ENCODE measurements at places on chromosomes 7 and 10.

GRCh38 chr7:151592868-151593486 lies 73.3 kb upstream of the RHEB start:
- H3K4me1 ChIP-seq, result no peaks in the 10 kb centered on the region
- H3K36me3 ChIP-seq, result no peaks in the 10 kb centered on the region
- DNase-seq, result no peak
- H3K27me3 ChIP-seq, result no peaks in the 10 kb centered on the region

DNA sequence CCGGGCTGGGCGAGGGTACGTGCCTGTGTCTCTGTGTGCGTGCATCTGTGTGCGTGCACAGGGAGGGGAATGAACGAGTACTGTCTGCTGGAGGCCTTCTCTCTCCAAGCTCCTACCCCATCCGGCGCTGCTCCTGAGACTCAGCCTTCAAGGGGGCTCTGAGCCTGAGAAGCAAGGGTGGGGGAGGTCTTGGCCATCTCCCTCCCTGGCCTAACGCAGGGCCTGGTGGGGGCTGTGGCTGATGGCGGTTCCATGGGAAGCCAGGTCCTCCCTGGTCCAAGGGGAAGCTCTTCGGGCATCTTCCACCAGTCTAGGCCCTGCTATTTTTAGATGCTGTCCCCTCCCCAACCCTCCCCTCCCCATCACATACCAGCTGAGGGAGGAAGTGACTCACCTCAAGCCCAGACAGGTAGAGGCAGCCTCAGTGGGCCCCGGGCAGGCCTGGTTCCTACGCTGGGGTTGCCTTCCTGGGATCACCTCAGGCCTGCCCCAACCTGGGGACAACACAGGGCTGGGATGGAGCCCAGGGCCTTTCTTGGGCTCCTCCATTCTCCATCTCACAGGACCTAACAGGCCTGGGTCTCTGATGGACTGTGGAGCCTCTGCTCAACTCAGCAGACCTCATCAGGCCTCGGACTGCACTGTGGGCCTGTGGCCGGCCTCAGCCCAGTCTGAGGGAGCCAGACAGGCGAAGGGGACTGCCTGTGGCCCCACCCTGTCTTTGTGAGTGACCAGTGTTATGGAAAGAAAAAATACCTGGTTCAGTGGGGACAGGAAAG lies 32.2 kb downstream of the DNAJB12 start:
- H3K4me1 ChIP-seq, result peaks cover 13% of the 10 kb centered on the region
- no peak overlapping the region for H3K4me3 ChIP-seq
- no peaks in the 10 kb centered on the region for H3K36me3 ChIP-seq
- DNase-seq, result peak; percentile 76
- peak overlapping the region; percentile 85 for H3K27ac ChIP-seq

GRCh38 chr10:73368238-73368637 lies 9.6 kb upstream of the CFAP70 start:
- H3K36me3 ChIP-seq, result no peaks in the 10 kb centered on the region
- H3K4me3 ChIP-seq, result no peak overlapping the region
- DNase-seq, result no peak
- no peak overlapping the region for H3K27ac ChIP-seq
- no peaks in the 10 kb centered on the region for H3K27me3 ChIP-seq
- H3K4me1 ChIP-seq, result no peaks in the 10 kb centered on the region

- no peak overlapping the region for H3K4me3 ChIP-seq
- H3K27me3 ChIP-seq, result no peaks in the 10 kb centered on the region
- no peak for DNase-seq
- no peaks in the 10 kb centered on the region for H3K4me1 ChIP-seq
Observed at GRCh38 chr10:21265622-21266021, 259.9 kb downstream of the SKIDA1 start.

DNA sequence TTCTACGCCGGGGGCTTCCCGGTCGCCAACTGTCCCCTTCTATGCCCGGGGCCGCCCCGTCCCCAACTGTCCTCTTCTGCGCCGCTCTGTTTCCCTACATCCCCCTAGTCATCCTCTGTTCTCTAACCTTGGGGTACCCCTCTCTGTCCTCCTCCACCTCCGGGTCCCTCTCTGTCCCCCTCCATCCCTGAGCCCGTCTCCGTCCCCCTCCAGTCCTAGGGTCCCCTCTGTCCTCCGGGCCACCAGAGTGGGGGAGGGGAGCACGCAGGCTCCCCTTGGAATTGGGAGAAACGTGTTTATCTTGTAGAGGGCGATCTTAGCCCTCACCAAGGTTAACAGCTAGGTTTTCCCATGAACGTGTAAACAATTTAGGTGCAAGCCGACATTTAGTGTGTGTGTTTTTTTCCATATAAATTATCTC lies 852 bp upstream of the KLF6 start:
- H3K36me3 ChIP-seq, result peaks cover 10% of the 10 kb centered on the region
- peaks cover 11% of the 10 kb centered on the region for H3K4me1 ChIP-seq
- peak overlapping the region; percentile 98 for H3K27ac ChIP-seq

DNA sequence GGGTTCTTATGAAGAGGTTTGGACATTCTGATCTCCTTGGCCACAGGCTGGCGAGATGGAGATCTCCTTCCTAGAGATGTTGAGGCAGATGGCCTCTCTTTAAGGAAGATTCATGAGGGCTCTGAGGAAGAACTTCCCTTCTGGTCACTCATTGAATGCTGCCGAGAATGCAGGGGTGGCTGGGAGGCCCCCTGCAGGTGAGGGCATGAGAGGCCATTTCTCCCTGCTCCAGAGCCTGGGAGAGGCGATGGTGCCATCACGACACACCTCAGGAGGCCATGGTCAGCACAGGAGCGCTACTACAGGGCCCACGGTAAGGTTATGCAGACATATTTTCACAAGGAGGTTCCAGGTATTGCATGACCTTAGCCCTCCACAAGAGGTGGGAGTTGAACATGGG lies 40.2 kb downstream of the CXCL12 start:
- no peak overlapping the region for H3K4me3 ChIP-seq
- H3K4me1 ChIP-seq, result no peaks in the 10 kb centered on the region

- peaks cover 9% of the 10 kb centered on the region for H3K4me1 ChIP-seq
- H3K27ac ChIP-seq, result no peak overlapping the region
- no peak overlapping the region for H3K4me3 ChIP-seq
- no peak for DNase-seq
Observed at GRCh38 chr10:5490698-5491464, 8.5 kb downstream of the CALML5 start.

- H3K4me3 ChIP-seq, result no peak overlapping the region
- no peaks in the 10 kb centered on the region for H3K27me3 ChIP-seq
- no peaks in the 10 kb centered on the region for H3K4me1 ChIP-seq
- DNase-seq, result no peak
- H3K27ac ChIP-seq, result no peak overlapping the region
- H3K36me3 ChIP-seq, result no peaks in the 10 kb centered on the region
Observed at GRCh38 chr10:129878835-129879234, 85.2 kb downstream of the EBF3 start.

GRCh38 chr7:25103773-25104172 lies 21.3 kb downstream of the CYCS start:
- H3K27me3 ChIP-seq, result no peaks in the 10 kb centered on the region
- H3K36me3 ChIP-seq, result no peaks in the 10 kb centered on the region
- no peak overlapping the region for H3K4me3 ChIP-seq
- no peaks in the 10 kb centered on the region for H3K4me1 ChIP-seq

GRCh38 chr10:125991392-125991791 lies 95.0 kb downstream of the FANK1 start:
- peaks cover 1% of the 10 kb centered on the region for H3K4me1 ChIP-seq
- H3K36me3 ChIP-seq, result no peaks in the 10 kb centered on the region
- DNase-seq, result no peak
- H3K4me3 ChIP-seq, result no peak overlapping the region

- H3K36me3 ChIP-seq, result no peaks in the 10 kb centered on the region
- DNase-seq, result peak; percentile 37
- no peaks in the 10 kb centered on the region for H3K27me3 ChIP-seq
- H3K4me3 ChIP-seq, result no peak overlapping the region
- H3K27ac ChIP-seq, result no peak overlapping the region
Observed at GRCh38 chr10:14736600-14737081, 38.1 kb downstream of the FAM107B start.

DNA sequence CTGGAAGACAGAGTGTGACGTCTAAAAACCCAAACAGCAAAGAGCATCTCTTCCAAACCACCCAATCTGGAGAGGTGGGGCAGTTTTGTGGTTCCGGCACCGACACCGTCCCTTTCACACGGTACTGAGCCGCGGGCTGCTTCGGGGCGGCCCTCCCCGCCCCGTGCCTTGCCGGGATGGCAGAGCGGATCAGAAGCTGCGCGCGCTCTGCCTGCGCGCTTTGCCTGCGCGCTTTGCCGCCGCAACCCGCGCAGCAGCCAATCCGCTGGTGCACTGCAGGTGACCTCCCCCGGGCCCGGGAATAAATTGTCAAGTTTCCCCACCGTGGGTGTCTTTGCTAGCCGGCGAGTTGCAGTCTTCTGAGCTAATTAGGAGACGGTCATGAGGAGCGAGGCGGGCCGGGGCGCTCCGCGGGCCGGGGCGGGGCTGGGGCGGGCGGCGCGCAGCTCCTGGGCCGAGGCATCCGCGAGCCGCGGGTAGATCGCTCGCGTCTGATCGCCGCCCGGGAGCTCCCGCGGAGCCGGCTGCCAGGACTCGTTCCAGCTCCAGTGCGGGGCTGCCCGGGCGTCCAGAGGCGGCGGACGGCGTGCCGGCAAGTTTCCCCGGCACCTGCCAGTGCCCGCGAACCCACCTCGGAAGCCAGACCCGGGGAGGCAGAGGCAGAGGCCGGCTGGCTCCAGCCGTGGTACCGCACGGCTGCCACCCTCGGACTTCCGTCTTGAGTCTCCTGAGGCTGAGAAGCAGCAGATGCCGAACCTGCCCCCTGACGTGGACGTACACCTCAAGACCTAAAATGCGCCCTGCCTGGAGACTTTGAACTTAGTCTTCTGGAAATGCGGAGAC lies 536.0 kb upstream of the GALNT17 start:
- no peaks in the 10 kb centered on the region for H3K36me3 ChIP-seq
- H3K27ac ChIP-seq, result no peak overlapping the region
- peaks cover 34% of the 10 kb centered on the region for H3K27me3 ChIP-seq
- peak; percentile 51 for DNase-seq

- H3K27ac ChIP-seq, result no peak overlapping the region
- no peaks in the 10 kb centered on the region for H3K36me3 ChIP-seq
- H3K4me1 ChIP-seq, result no peaks in the 10 kb centered on the region
Observed at GRCh38 chr10:33055625-33056024, 97.6 kb upstream of the ITGB1 start.

- no peak overlapping the region for H3K27ac ChIP-seq
- no peak for DNase-seq
- no peaks in the 10 kb centered on the region for H3K27me3 ChIP-seq
- no peak overlapping the region for H3K4me3 ChIP-seq
Observed at GRCh38 chr10:119238577-119238976, 31.2 kb downstream of the GRK5 start.
